Tibial artery (tissue), 4 donors: ENCODE measurements at places on chromosomes 7 and 10.

GRCh38 chr7:96548664-96549063 lies 161.0 kb downstream of the SEM1 start:
- H3K27me3 ChIP-seq: no peaks in the 10 kb centered on the region
- no peak overlapping the region for H3K27ac ChIP-seq
- no peaks in the 10 kb centered on the region for H3K4me1 ChIP-seq
- DNase-seq: no peak
- H3K36me3 ChIP-seq: no peaks in the 10 kb centered on the region

- no peaks in the 10 kb centered on the region for H3K27me3 ChIP-seq
- DNase-seq: no peak
- H3K36me3 ChIP-seq: peaks cover 44% of the 10 kb centered on the region
- H3K27ac ChIP-seq: no peak overlapping the region
- H3K4me1 ChIP-seq: no peaks in the 10 kb centered on the region
These were observed 111.5 kb downstream of the HDAC9 start for GRCh38 chr7:18607025-18607424.

- H3K4me3 ChIP-seq: no peak overlapping the region
- H3K27ac ChIP-seq: no peak overlapping the region
- no peaks in the 10 kb centered on the region for H3K36me3 ChIP-seq
- no peaks in the 10 kb centered on the region for H3K27me3 ChIP-seq
- H3K4me1 ChIP-seq: no peaks in the 10 kb centered on the region
These were observed 26.4 kb downstream of the MBL2 start for GRCh38 chr10:52746169-52746568.

DNA sequence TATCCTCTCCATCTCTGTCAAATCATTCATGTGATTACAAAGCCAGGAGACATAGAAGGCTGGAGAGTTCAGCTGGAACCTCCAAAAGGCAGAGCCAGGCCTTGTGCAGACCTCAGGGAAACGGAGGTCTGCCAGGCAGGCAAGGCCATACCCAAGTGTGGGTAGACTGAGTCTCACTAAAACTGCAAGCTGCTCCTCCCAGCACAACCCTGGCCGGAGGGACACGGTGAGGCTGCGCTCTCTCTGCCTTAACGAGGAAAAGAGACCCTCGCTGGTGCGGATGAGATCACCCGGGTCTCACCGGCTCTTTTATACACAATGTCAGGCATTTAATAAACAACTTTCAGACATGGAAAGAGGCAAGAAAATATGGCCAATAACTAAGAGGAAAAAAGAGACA lies 66.1 kb upstream of the INPP5A start:
- DNase-seq: peak; percentile 46
- H3K4me1 ChIP-seq: peaks cover 30% of the 10 kb centered on the region

GRCh38 chr10:30041196-30042105 lies 17.9 kb downstream of the JCAD start:
- no peak for DNase-seq
- H3K4me1 ChIP-seq: no peaks in the 10 kb centered on the region
- no peak overlapping the region for H3K27ac ChIP-seq
- H3K4me3 ChIP-seq: no peak overlapping the region
- peaks cover 10% of the 10 kb centered on the region for H3K36me3 ChIP-seq

GRCh38 chr10:68828833-68829232 lies 1.5 kb downstream of the STOX1 start:
- no peaks in the 10 kb centered on the region for H3K27me3 ChIP-seq
- no peak overlapping the region for H3K4me3 ChIP-seq
- no peak overlapping the region for H3K27ac ChIP-seq
- no peak for DNase-seq
- no peaks in the 10 kb centered on the region for H3K36me3 ChIP-seq

DNA sequence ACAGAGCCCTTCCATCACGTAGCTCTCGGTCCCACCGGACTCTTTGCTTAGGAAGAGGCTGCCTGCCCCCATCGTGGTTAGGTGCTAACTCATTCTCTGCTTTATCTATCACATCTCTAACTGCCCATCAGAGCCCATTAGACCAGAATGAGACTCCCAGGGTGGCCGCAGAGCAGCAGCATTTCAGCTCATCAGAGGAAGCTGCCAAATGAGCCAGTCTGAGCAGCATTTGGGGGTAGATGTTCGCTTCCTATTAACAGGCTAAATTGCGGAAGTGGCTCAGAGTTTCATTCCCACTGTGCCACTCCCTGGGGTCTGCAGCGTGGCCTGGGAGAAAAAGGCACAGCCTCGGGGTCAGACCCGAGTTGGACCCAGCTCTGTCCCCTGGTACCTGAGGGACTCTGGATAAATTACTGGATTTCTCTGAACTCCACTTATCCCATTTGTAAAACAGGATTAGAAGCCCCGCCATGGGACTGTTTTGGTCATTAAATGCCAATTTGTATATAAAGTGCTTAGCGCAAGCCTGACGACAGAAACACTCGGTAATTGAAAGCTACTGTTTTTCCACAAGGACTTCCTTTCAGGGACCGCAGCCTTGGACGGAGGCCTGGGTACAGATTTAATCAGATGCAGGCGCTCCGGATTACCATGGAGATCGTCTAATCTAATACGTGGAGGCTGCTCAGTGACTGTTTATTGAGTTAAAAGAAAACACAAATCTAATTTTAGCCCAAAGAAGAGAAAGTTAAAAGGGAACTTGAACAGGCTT lies 73.8 kb upstream of the PRLHR start:
- no peaks in the 10 kb centered on the region for H3K27me3 ChIP-seq
- no peak overlapping the region for H3K4me3 ChIP-seq
- H3K4me1 ChIP-seq: peaks cover 18% of the 10 kb centered on the region
- no peak overlapping the region for H3K27ac ChIP-seq

- no peak overlapping the region for H3K27ac ChIP-seq
- no peak overlapping the region for H3K4me3 ChIP-seq
- no peak for DNase-seq
- H3K4me1 ChIP-seq: no peaks in the 10 kb centered on the region
- peaks cover 100% of the 10 kb centered on the region for H3K27me3 ChIP-seq
These were observed 1.9 kb downstream of the SLC18A3 start for GRCh38 chr10:49611816-49612512.

DNA sequence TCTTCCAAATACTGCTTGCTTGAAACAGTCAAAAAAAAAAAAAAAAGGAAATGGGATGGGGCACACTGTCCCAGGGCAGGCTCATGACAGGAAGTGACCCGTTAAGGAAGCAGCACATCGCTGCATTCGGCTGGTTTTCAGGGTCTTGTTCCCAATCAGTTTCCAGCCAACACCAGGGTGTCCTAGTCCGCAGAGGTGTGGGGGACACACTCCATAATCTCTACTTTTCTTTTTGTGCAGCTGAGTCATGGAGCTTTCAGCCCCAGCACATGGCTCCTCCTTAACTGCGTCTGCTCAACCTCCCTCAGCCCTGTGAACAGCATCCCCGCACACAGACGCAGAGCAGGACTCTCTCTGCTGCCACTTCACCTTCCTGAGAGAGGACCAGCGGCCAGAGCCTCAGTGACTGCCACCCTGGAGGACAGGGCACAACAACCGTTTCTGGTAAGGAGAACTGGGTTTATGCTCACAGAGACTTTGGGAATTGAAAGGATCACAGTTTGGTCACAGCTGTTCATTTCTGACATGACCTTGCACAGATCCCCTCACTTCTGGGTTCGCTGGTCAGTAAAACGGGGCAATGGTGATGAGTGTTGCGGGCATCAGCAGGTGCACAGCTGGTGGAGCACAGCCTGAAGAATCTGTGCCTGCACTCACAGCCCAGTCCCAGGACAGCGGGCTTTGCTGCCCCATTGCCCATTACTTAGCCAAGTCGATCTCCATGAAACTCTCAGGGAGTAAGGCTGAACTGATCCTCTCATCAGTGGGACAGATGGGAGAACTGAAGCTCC lies at the start of gene GIMAP5:
GIMAP5 (plus strand) TSS at position 154 of the 791 bp plus-strand sequence. CDS start 3,467 bp downstream, outside the sequence.
- peak within 1 kb of the TSS; percentile 36 for H3K4me3 ChIP-seq
- no peak within 1 kb of the TSS for H3K27ac ChIP-seq
- no peaks in the 10 kb centered on the region for H3K27me3 ChIP-seq
- H3K4me1 ChIP-seq: no peaks in the 10 kb centered on the region
- peak; percentile 38 for DNase-seq
- no peaks in the 10 kb centered on the region for H3K36me3 ChIP-seq

DNA sequence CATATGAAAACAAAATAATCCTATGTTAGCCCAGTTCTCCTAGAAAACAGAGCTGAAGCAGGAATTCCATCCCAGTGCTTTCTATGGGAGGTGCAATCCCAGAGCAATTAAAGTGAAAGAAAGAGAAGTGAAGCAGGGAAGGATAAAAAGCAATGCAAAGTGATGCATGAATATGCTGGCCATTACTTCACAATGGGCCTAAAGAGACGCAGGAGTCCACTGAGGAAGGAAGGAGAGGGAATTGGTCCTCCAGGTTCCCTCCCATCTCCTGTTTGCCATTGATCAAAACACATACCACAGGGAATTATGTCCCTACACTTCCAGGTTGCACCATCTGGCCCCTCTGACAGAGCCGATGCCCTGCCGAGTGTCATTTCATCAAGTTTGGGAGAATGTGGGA lies 392.2 kb upstream of the NFE2L3 start:
- H3K36me3 ChIP-seq: no peaks in the 10 kb centered on the region
- peak overlapping the region; percentile 88 for H3K27ac ChIP-seq
- H3K4me1 ChIP-seq: no peaks in the 10 kb centered on the region
- DNase-seq: no peak

DNA sequence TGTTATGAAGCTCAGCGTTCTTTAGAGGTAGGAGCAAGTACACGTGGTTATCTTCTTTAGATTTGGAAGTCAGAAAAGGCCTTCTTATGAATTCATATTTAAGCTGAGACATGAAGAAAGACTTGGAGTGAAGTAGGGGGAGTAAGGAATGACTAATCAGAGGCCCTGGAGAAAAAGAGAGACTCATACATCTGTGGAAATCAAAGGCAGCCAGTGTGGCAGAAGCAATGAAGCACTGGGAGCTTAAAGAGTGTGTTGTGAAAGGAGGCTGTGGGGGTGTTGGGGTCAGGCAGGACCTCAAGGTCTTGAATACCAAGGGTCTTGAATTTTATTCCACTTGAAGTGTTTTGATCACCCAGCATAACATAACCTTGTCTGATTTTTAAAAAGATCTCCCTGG lies 35.7 kb upstream of the FGL2 start:
- no peak for DNase-seq
- no peak overlapping the region for H3K27ac ChIP-seq
- H3K4me3 ChIP-seq: no peak overlapping the region
- no peaks in the 10 kb centered on the region for H3K27me3 ChIP-seq
- H3K36me3 ChIP-seq: no peaks in the 10 kb centered on the region

DNA sequence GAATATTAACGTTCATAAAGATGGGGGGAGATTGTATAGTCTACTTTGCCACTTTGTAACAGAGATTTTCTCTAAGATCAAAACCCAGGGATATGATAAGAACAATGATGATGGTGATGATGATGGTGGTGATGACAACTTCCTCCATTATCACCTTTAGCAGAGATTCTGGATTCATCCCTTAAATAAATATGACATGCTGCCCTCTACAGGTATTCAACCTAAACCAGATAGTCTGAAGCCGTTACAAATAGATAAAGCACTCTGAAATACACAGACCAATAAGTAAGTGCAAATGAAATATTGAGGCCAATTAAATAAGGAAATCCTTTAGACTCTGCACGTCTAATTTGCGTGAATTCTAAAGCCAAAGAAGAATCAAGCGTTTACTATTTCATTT lies 211.5 kb downstream of the CREB5 start:
- H3K4me3 ChIP-seq: no peak overlapping the region
- H3K27ac ChIP-seq: no peak overlapping the region
- DNase-seq: no peak
- no peaks in the 10 kb centered on the region for H3K4me1 ChIP-seq
- H3K27me3 ChIP-seq: no peaks in the 10 kb centered on the region
- H3K36me3 ChIP-seq: no peaks in the 10 kb centered on the region

DNA sequence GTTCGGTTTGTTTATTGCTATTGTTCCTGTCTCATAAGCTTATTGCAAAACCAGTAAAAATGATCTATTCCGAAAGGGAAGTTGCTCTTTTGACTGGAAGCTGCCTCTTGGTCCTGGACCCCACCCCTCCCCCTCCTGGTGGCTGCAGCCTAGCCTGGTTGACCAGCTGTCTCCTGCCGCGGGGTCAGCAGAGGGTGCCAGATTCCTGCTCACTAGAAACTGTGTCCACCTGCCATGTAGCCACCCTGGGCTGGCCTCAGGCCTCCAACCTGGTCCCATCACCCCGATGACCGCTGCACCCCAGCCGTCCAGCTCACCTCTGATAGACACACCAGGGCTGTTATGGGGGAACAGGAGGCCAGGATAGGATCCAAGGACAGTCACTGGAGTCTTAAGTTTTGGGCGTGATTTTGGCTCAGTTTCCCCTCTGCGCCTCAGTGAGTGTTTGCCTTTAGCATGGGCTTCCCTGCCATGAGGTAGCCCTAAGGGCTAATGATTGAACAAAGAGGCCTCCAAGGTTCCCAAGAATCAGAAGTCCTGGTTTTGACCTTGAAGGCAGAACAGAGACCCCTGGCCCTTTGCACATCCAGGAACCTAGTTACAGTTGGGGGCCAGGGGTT lies 32.9 kb upstream of the SLF2 start:
- peaks cover 56% of the 10 kb centered on the region for H3K27me3 ChIP-seq
- H3K36me3 ChIP-seq: no peaks in the 10 kb centered on the region
- no peak for DNase-seq
- no peak overlapping the region for H3K4me3 ChIP-seq

- H3K27me3 ChIP-seq: no peaks in the 10 kb centered on the region
- no peak for DNase-seq
- H3K27ac ChIP-seq: no peak overlapping the region
- H3K36me3 ChIP-seq: no peaks in the 10 kb centered on the region
These were observed 29.7 kb upstream of the PAX2 start for GRCh38 chr10:100715445-100716385.

- no peaks in the 10 kb centered on the region for H3K27me3 ChIP-seq
- H3K27ac ChIP-seq: no peak overlapping the region
- H3K36me3 ChIP-seq: no peaks in the 10 kb centered on the region
- no peak overlapping the region for H3K4me3 ChIP-seq
These were observed 46.6 kb downstream of the PWWP2B start for GRCh38 chr10:132443605-132443982.

DNA sequence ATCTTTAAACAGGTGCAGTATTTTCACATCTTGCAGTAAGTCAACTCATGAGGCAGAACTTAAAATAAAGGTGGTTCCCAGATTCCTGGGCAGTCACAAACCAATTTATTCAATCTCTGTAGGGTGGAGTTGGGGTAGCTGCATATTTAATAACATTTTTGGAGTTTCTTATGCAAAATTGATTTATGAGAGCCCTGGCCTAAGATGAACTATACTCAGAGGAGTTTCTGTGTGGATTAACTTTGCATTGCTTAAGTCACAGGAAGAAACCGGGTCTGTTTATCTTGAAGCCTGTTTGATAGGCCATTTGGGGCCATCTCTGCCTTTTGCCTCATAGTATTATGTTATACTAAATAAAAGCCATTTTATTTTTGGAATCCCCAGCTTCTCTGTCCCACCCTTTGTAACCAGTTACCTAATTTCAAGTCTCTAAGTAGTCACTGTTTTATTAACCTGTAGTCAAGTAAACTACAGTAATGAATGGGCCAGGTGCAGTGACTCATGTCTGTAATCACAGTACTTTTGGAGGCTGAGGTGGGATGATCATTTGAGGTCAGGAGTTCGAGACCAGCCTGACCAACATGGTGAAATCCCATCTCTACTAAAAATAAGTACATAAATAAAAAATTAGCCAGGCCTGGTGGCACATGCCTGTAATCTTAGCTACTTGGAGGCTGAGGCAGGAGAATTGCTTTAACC lies 104.4 kb upstream of the FAM3C start:
- H3K27me3 ChIP-seq: no peaks in the 10 kb centered on the region
- no peaks in the 10 kb centered on the region for H3K36me3 ChIP-seq
- DNase-seq: no peak
- H3K27ac ChIP-seq: no peak overlapping the region
- H3K4me1 ChIP-seq: no peaks in the 10 kb centered on the region

GRCh38 chr7:91771394-91771793 lies 109.1 kb downstream of the MTERF1 start:
- H3K27ac ChIP-seq: no peak overlapping the region
- H3K4me3 ChIP-seq: no peak overlapping the region
- H3K4me1 ChIP-seq: peaks cover 17% of the 10 kb centered on the region
- no peaks in the 10 kb centered on the region for H3K27me3 ChIP-seq
- DNase-seq: no peak
